Uterine smooth muscle cell (primary cell): ENCODE measurements at places on chromosomes 7 and 10. TPM values are rescaled to one million over a fixed set of nuclear protein-coding genes. Genes with fewer than 3 reads are reported as not detected.

TM9SF3 gene
- 142 and 161 TPM in 2 replicates for total RNA-seq

ACSM6 gene
- not detected in 2 replicates for total RNA-seq

CTTNBP2 gene
- 5.4 and 7.0 TPM in 2 replicates for total RNA-seq

PGAM2 gene
- 0.33 and 0.37 TPM in 2 replicates for total RNA-seq
